ENCODE measurements at places on chromosomes 1 and 21.

DNA sequence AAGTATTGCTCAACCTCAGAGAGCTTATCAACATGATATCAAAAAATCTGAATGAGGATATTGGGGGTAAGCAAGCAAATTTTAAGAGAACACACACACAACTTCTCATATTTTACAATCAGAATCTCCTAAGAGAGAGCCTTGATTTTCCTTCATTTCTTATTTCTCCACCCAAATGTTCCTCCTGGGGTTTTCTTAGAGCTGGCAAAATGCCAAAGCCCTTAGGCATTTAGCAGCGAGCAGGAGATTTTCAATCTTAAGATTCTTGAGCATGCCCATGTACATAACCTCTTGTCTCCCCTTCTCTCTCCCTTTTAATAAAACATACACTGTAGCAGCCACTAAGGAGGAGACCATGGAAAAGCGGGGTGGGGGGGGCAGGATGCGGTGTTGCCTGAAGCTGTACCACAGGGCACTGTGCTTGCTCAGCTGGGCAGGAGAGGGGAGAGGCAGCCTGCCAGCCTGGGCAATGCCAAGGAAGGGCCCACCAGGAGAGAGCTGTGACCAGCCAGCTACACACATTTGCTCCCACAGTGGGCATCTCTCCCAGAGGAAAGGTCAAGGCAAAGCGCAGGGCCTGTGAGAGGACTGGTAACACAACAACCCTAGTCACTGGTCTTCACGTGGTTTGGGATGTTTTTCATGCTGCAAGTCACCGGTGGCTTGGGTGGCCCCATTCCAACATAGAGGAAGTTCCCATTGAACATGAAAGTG, 4.3 kb downstream of the BRINP2 start:
- no peak for DNase-seq

- no peak for DNase-seq
These were observed 123.7 kb downstream of the SMYD2 start for GRCh38 chr1:214404571-214405213.

- DNase-seq, result no peak
These were observed 54.7 kb downstream of the MAP3K7CL start for GRCh38 chr21:29185172-29185571.

- no peak for DNase-seq
These were observed 251.1 kb upstream of the IRF2BP2 start for GRCh38 chr1:234861024-234861620.
